ENCODE measurements at places on chromosomes 7 and 10. TPM values are rescaled to one million over a fixed set of nuclear protein-coding genes. Genes with fewer than 3 reads are reported as not detected.
A peak's percentile ranks its signal among the peaks of the same experiment; 100 is the strongest.

HGF gene
- 20.7 TPM for total RNA-seq

DNA sequence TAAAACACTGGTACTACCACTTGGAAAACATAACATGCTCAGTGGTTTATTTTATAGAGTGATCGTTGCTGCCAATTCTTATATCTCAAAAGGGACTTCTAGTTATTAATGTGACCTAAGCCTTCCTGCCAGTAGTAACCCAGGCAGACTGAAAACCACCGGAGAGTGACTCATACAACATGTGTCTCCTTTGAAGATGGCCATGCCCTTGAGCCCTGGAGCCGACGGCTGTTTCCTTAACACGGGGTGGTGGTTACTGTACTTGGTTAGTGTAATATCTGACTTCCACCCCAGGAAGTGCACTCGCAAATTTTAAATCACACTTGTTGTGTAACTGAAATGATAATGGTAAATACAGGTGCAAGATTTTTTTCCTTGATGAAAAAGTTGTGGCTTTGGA is 30.5 kb downstream of the JAKMIP3 start:
- H3K27ac ChIP-seq, result no peak overlapping the region
- H3K27me3 ChIP-seq, result no peaks in the 10 kb centered on the region
- no peaks in the 10 kb centered on the region for H3K36me3 ChIP-seq
- DNase-seq, result no peak
- no peak overlapping the region for H3K4me3 ChIP-seq
- H3K4me1 ChIP-seq, result no peaks in the 10 kb centered on the region

GPR22 gene
- not detected for total RNA-seq

GRCh38 chr10:84665883-84666463 is 337.6 kb downstream of the CCSER2 start:
- H3K4me3 ChIP-seq, result no peak overlapping the region
- no peaks in the 10 kb centered on the region for H3K36me3 ChIP-seq
- no peak for DNase-seq
- no peaks in the 10 kb centered on the region for H3K4me1 ChIP-seq
- no peaks in the 10 kb centered on the region for H3K27me3 ChIP-seq
- H3K27ac ChIP-seq, result no peak overlapping the region

AMPH gene
- total RNA-seq, result 6.3 TPM

VAX1 gene
- not detected for total RNA-seq

GRCh38 chr10:61189912-61190311 is 245.9 kb upstream of the RHOBTB1 start:
- no peak overlapping the region for H3K4me3 ChIP-seq
- no peak for DNase-seq
- no peaks in the 10 kb centered on the region for H3K27me3 ChIP-seq
- no peak overlapping the region for H3K27ac ChIP-seq
- H3K36me3 ChIP-seq, result no peaks in the 10 kb centered on the region

OR9A2 gene
- total RNA-seq, result not detected

ZNRF2 gene
- 15.3 TPM for total RNA-seq

DNA sequence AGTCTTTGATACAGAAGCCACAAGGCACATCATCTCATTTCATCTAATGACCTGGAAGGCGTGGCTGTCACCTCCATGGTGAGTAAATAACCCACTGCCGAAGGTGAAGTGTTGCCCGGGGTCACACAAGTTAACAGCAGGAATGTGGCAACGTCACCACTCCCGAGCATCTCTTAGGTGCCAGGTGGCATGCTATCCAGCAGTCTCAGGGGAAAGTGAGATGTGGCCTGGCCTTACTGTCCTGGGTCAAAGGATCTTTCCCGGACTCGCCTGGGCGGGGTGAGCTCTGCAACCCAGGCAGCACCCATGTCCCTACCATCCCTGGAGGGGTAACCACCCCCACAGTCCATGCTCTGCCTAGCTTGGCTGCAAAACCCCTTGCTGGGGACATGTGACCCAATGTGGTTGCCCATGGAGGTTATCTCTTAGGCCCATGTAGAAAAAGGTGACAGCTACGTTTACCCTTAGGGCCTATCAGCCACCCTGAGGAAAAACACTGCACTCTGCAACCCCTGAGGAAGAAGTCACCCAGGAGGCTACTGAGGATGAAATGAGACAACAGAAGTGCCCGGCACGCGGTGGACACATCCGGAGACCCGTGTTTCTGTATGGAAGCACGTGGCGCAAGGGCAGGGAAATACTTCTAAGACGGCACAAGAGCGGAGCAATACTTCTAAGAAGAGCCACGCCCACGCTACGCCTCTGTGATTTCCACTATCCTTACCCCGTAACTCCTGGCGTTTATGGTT is 52.0 kb downstream of the BAIAP2L1 start:
- no peaks in the 10 kb centered on the region for H3K4me1 ChIP-seq
- peak; percentile 54 for DNase-seq
- H3K27ac ChIP-seq, result no peak overlapping the region
- H3K27me3 ChIP-seq, result no peaks in the 10 kb centered on the region
- no peak overlapping the region for H3K4me3 ChIP-seq
- H3K36me3 ChIP-seq, result no peaks in the 10 kb centered on the region

DNA sequence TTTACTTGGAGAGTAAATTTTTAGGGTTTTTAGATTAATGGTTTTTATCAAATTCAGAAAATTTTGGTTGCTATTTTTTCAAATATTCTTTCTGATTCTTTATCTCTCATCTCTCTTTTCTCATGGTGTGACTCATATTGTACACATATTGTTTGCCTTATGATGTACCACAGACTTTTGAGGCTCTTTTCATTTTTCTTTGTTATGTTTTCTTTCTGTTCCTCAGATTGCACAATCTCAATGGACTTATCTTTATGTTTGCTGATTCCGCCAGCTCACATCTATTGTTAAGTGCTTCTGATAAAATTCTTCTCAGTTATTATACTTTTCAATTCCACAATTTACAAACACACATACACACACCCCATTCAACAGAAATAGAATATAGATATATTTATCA is 168.2 kb upstream of the IGFBP3 start:
- H3K27me3 ChIP-seq, result no peaks in the 10 kb centered on the region
- H3K4me1 ChIP-seq, result no peaks in the 10 kb centered on the region
- no peaks in the 10 kb centered on the region for H3K36me3 ChIP-seq
- DNase-seq, result no peak
- no peak overlapping the region for H3K4me3 ChIP-seq

DNA sequence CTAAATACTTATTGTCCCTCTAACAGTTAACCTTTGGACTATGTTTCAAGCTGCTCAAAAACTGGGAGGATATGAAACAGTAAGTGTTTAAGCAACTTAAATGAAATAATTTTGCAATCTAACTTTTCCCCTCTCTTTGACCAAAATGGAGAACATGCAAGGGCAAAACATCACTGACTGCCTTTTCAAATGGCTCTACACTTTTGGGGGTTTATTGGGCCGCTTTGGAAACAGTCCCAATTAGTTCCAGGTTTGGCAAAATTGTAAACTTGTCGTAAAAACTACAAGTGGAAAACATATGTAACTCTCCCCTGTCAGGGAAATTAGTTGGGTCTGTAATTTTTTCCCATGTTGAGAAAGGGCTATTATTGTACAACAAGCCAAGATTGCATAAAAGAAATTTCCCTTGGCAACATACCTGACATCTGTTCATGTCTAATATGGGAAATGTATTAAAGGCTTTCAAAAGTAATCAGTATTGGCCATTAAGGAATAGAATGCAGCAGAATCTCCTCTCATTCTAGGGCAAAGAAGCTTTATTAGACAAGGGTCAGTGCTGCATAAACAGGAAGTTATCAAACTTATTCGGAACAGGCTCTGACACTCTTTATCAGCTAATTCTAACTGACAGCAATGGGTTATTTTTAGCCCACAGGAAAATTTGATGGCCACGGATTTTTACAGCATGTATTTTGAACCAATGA is 157.9 kb downstream of the ARID5B start:
- peaks cover 4% of the 10 kb centered on the region for H3K36me3 ChIP-seq
- peaks cover 14% of the 10 kb centered on the region for H3K4me1 ChIP-seq
- H3K27me3 ChIP-seq, result no peaks in the 10 kb centered on the region
- H3K27ac ChIP-seq, result no peak overlapping the region

- H3K36me3 ChIP-seq, result no peaks in the 10 kb centered on the region
- H3K27ac ChIP-seq, result no peak overlapping the region
- H3K27me3 ChIP-seq, result no peaks in the 10 kb centered on the region
- H3K4me3 ChIP-seq, result no peak overlapping the region
Measured at GRCh38 chr10:104617831-104618230, 23.3 kb upstream of the SORCS3 start.

- no peak overlapping the region for H3K4me3 ChIP-seq
- no peak overlapping the region for H3K27ac ChIP-seq
- H3K36me3 ChIP-seq, result no peaks in the 10 kb centered on the region
- H3K27me3 ChIP-seq, result no peaks in the 10 kb centered on the region
- DNase-seq, result no peak
- no peaks in the 10 kb centered on the region for H3K4me1 ChIP-seq
Measured at GRCh38 chr7:124201768-124202349, 169.0 kb upstream of the TMEM229A start.

DNA sequence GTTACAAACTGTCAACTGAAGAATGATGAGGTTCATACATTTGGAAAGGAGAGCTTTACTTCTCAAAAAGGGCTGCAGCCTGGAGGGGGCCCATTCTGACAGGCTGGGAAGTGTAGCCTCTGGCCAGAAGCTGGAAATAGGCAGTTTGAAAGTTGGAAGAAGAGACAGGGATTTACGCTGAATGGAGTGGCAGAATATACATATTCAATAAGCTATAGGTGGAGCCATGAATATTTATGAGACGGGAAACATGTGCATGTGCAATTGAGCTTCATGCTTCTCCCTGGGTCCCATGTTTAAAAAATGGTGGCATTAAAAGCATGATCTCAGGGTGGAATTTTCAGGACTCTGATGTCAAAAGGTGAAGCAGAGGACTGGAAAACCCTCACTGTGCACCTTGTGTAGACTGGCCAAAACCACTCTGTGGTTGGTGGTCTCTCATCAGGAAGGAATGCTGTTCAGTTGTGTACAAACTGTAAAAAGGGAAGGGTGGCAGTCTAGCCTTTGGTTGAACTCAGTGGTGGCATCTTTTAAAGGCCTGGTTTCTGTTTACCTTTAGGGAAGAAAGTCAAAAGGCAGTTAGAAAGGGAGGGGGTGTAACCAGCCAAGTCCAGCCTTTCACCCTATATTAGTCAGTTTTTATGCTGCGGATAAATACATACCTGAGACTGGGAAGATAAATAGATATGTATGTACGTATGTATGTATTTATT is 7.2 kb upstream of the ACTR3B start:
- H3K36me3 ChIP-seq, result no peaks in the 10 kb centered on the region
- H3K4me3 ChIP-seq, result no peak overlapping the region
- H3K27me3 ChIP-seq, result no peaks in the 10 kb centered on the region
- H3K4me1 ChIP-seq, result no peaks in the 10 kb centered on the region

GRCh38 chr10:101575580-101576210 is 12.4 kb downstream of the POLL start:
- no peaks in the 10 kb centered on the region for H3K27me3 ChIP-seq
- H3K4me3 ChIP-seq, result no peak overlapping the region
- no peaks in the 10 kb centered on the region for H3K4me1 ChIP-seq
- no peak for DNase-seq
- no peaks in the 10 kb centered on the region for H3K36me3 ChIP-seq
- H3K27ac ChIP-seq, result no peak overlapping the region

- peak overlapping the region; percentile 61 for H3K27ac ChIP-seq
- peak overlapping the region; percentile 91 for H3K4me3 ChIP-seq
- no peaks in the 10 kb centered on the region for H3K27me3 ChIP-seq
- H3K36me3 ChIP-seq, result no peaks in the 10 kb centered on the region
Measured at GRCh38 chr7:5419539-5420066, 4.0 kb downstream of the TNRC18 start.

SCD gene
- total RNA-seq, result 47.3 TPM

FAM25C gene
- not detected for total RNA-seq

GPR26 gene
- total RNA-seq, result not detected

DNA sequence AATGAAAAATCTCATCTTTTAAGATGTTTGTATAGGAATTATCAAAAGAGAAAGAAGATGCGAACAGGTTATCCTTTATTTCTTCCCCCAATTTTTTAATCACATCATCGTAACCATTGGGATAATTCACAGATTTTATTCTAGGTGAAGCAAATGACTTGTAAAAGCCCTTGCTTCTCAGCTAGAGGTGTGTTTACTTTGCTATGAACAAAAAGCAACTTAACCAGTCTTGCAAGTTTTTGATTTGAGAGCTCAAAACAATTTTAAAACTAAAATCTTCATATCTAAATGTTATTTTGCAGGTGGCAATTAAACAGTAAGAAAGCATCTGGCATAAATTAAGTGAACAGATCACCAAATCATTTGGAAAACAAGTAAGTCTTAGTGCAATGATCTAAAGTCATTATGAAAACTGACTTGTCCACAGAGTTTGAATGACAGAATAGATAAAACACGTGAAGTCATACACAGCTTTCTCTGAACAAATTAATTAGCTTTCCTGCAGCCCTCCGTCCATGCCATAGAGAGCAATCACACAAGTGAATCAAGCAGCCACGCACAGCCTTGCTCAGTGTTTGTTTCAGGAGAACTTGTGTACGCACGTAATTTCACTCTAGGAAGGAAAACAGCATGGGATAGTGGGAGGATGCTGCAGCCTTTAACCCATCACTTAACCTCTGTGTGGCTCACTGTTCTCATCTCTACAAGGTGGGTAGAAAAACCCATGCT is 85.0 kb upstream of the ZNF800 start:
- no peak overlapping the region for H3K27ac ChIP-seq
- no peaks in the 10 kb centered on the region for H3K27me3 ChIP-seq
- DNase-seq, result no peak
- no peaks in the 10 kb centered on the region for H3K4me1 ChIP-seq
- no peaks in the 10 kb centered on the region for H3K36me3 ChIP-seq
- no peak overlapping the region for H3K4me3 ChIP-seq

DNA sequence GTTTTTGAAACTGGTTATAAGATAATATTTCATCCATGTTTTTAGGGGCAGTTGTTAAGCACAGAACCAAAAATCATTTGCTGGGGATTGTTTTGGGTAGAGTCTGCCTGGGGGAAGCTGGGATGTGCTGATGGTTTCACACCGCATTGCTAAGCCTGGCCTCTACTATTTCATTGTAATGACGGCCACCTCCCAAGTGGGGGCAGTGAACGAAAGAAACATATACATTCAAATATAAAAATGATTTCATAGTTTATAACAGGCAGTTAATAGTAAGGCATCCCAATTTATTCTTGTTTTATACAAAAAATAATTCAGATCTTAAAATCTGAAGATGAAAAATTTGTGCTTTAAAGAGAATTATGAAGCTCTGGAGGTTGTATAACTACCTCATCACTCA is 750.8 kb downstream of the REEP3 start:
- no peak overlapping the region for H3K4me3 ChIP-seq
- DNase-seq, result no peak
- H3K36me3 ChIP-seq, result no peaks in the 10 kb centered on the region
- H3K27ac ChIP-seq, result no peak overlapping the region

TMEM213 gene
- total RNA-seq, result not detected

PHTF2 gene
- total RNA-seq, result 38.4 TPM

DNA sequence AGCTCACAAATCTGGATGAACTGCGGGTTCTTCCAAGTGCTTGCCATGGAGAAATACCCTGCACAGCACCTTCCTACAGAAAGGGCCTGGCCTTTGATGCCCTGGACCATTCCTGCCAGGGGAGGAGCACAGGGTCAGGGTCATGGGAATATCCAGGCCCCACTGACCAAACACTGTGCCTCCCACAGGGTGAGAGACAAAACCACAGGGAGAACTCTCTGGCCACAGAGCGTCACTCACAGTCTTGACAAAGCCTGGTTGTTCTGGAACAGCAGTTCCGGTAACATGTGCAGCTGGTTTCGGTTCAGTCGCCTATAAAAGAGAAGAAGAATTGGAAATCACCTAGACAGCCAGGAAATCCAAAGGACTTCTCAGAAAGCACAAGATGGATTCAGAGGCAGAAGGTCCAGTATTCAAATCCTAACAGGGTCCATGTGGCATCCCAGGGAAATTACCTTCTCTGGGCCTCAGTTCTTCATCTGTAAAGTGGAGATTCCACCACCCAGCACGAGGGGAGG is 28.1 kb downstream of the SLIT1 start:
- H3K36me3 ChIP-seq, result no peaks in the 10 kb centered on the region
- no peak for DNase-seq
- H3K4me3 ChIP-seq, result no peak overlapping the region

PRKCQ gene
- total RNA-seq, result 1.1 TPM

Measured in aorta (tissue), 5 donors.